ENCODE measurements at places on chromosomes 7 and 10.

- no peak for DNase-seq
Measured at GRCh38 chr10:94036766-94037033, 43.0 kb downstream of the PLCE1 start.

- no peak for DNase-seq
Measured at GRCh38 chr10:62972103-62972502, 155.9 kb upstream of the EGR2 start.

DNA sequence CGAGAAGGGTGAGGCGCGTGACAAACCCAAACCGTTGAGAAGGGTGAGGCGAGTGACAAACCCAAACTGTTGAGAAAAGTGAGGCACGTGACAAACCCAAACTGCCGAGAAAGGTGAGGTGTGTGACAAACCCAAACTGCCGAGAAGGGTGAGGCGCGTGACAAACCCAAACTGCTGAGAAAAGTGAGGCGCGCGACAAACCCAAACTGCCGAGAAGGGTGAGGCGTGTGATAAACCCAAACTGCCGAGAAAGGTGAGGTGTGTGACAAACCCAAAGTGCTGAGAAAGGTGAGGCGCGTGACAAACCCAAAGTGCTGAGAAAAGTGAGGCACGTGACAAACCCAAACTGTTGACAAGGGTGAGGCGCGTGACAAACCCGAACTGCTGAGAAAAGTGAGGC, 25.0 kb downstream of the ESYT2 start:
- no peak for DNase-seq

GRCh38 chr7:127962589-127963361, 68.5 kb downstream of the LRRC4 start:
- DNase-seq: no peak

DNA sequence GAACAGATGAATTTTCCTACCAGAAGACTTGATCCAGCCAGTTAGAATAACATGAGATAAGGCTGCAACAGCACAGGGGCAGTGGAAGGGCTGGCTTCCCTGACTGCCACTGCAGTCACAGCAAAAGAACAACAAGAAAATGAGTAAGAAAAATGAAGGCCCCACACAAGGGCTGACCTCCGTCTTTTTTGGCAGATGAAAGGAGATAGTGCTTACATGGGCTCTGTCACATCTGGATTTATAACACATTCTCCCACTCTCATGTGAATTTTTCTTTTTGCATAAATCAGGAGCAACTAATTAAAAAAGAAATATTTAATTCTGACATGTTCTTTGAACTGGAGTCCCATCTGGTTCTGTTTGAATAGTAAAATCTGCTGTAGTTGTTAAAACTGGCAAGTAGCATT, 99.6 kb downstream of the NRP1 start:
- no peak for DNase-seq

DNA sequence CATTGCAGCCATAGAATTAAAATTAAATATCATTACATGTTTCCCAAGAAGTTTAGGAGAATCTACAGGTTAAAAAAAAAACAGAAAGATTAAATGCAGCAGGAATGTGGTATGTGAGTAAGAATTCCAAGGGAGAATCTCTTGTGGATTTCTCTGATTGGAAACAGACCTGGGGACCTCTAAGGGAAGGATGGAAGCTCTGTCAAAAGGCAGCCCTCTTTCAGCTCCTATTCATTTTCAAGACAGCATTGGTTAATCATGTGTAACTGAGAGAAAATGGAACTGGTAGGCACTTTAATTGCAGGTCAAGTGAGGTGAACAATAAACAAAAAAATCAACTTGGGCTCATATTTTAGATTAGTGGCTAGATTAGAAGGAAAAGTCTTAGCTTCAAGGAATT, 81.4 kb upstream of the MTPN start:
- no peak for DNase-seq

GRCh38 chr10:108515821-108516220, 1351.3 kb upstream of the SORCS1 start:
- no peak for DNase-seq

GRCh38 chr10:17747883-17748550, 4.0 kb upstream of the TMEM236 start:
- DNase-seq: no peak

DNA sequence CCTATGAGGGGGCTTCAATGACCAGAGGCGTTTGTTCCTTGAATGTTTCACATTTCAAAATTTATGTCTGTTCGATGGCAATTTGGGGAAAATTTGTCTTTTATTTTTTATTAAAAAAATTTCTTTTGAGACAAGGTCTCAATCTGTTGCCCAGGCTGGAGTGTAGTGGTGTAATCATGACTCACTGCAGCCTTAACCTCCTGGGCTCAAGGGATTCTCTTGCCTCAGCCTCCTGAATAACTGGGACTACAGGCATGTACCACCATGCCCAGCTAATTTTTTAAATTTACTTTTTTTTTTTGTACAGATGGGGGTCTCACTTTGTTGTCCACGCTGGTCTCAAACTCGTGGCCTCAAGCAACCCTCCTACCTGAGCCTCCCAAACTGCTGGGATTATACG, 39.7 kb downstream of the OTUD1 start:
- no peak for DNase-seq

- DNase-seq: no peak
Measured at GRCh38 chr7:2701424-2701823, 13.4 kb downstream of the AMZ1 start.

GRCh38 chr7:148367731-148368475, 222.7 kb upstream of the C7orf33 start:
- DNase-seq: no peak

DNA sequence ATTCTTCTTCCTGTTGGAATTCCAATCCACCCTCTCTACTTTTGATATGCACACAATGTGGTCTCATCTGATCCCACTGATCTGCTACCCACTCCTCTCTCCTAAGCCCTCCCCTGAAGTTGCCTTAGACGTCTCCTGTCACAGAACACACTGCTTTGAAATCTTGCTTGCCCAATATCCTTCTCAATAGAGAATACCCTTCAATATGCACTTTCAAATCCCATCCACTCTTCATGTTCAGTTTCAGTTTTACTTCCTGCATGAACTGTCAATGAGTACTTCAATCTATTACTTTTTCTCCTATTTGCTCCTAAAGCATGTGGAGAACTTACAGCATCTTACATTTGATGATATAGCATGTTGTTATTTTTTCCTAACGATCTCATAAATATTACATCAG, 93.5 kb downstream of the UPF2 start:
- DNase-seq: no peak

Measured in amniotic stem cell (primary cell).